ENCODE measurements at places on chromosomes 3 and 15.

DNA sequence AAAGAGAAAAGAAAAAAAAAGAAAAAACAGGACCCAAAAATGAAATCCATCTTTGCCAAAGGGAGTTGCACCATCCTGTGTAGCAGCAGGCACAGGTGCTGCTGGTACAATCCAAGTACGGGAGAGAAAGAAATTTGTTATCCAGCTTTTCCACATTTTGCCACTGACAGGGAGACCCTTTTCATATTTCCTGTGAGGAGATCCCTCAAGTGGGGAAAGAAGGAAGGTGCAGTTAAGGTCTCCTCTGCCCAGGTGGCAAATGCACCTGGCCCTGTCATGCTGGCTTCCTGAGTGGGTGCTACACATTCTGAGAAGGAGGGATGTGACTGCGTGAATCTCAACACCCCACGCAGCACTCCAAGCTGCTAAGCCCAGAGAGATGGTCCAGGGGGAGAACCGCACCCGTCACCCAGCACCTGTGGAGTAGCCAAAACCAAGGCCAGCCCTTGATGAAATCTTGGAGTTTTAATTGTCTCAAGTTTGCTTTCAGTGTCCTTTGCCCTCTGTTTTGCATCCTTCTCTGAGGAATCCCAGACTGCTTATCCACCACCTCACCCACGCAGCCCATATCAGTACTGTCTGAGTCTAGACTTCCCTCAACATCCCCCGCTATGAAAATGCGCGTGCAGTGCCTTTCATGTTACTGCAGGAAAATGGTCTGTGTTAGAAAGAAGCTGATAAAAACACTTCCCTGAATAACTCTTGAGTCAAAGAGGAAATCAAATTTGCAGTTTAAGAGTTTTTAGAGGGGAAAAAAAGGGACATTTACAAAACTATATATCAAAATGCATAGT lies 141.9 kb upstream of the THBS1 start:
- no peak for DNase-seq

GRCh38 chr15:99592145-99592791 lies 26.5 kb downstream of the MEF2A start:
- DNase-seq = no peak

GRCh38 chr3:148642214-148642613 lies 55.5 kb upstream of the AGTR1 start:
- DNase-seq = no peak

GRCh38 chr3:190972840-190973270 lies 110.4 kb upstream of the GMNC start:
- DNase-seq = no peak

DNA sequence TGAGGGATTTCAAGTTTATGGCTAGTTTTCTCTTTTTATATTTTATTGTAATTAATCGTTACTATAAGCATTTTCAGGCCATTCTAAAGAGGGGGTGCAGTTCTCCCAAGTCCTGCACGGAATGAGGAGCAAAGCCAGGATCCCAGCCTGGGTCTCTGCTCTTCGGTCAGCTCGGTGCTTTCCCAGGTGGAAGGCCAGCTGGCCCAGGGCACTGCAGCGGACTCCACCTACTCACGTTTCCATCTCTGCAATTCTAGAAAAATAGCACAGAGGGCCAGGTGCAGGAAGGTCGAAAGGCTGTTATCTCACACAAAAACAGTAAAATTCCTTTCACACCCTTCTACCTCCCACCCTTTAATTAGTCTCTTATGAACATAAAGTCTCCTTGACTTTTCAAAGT lies 59.5 kb upstream of the HES1 start:
- DNase-seq = no peak

DNA sequence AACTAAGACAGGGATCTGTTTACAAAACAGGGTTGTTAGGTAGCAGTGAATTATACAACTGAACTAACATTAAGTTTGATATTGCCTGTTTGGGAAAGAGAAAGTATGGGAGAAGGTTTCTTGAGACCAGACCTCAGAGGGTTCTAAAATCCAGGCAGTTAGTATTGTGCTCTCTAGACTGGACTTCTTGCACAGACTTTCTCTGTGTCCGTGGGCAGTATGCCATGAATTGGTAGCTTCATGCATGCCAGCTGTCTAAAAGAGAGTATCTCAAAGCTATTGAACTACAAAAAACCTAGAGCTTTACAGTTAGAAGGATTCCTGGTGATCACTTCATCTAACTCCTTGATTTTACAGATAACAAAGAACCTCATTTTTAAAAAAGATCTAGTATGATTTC lies 12.5 kb downstream of the SAMD7 start:
- DNase-seq = no peak

DNA sequence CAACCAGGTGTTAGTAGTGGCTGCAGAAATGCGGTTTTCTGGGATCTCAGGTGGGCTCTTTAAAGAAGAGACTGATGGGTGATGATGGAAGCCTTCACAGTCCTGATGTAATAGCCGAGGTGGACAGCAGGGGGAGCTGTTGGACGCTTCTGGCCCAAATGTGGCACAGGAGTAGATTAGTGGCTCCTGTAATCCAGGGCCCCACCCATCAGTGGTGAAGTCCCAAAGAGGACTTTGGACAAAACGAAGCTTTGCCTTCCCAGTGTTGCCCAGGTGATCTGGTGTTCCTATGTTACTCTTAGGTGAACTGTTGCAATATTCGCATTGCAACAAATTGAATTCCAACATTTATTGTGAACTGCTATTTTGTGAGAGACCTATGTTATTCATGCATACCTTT lies 31.8 kb upstream of the MYZAP start:
- DNase-seq = peak; percentile 82

DNA sequence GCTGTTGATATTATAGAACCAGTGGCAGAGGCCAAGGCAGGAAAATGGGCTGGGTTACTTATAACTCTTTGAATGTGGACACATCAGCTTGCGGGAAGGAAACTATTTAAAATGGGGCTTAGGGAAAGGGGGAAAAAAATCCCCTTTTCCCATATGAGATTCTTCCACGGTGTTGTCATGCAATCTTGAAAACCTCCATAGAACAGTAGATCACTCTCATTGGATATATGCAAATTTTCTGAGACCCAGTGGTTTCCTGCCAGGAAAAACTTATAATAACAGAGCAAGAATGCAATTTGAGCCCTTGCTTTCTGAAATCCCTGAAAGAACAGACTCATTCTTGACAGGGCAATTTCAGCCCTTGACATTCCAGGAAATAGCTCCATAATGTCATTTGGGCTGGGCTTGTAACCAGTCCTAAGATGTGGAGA lies 31.1 kb downstream of the TMEM212 start:
- no peak for DNase-seq

GRCh38 chr3:134002306-134002705 lies 27.4 kb downstream of the SLCO2A1 start:
- no peak for DNase-seq

- no peak for DNase-seq
Measured at GRCh38 chr3:50581459-50581842, 12.1 kb downstream of the HEMK1 start.

All from cardiac septum (tissue), 1 donor.